ENCODE measurements at places on chromosomes 6 and 20. TPM values are rescaled to one million over a fixed set of nuclear protein-coding genes. Genes with fewer than 3 reads are reported as not detected.
A peak's percentile ranks its signal among the peaks of the same experiment; 100 is the strongest.

GRCh38 chr20:58344741-58345140, 35.2 kb downstream of the RAB22A start:
- peak; percentile 73 for DNase-seq

- DNase-seq: peak; percentile 98
Measured at GRCh38 chr20:1830240-1830639, 65.0 kb upstream of the SIRPA start.

DNA sequence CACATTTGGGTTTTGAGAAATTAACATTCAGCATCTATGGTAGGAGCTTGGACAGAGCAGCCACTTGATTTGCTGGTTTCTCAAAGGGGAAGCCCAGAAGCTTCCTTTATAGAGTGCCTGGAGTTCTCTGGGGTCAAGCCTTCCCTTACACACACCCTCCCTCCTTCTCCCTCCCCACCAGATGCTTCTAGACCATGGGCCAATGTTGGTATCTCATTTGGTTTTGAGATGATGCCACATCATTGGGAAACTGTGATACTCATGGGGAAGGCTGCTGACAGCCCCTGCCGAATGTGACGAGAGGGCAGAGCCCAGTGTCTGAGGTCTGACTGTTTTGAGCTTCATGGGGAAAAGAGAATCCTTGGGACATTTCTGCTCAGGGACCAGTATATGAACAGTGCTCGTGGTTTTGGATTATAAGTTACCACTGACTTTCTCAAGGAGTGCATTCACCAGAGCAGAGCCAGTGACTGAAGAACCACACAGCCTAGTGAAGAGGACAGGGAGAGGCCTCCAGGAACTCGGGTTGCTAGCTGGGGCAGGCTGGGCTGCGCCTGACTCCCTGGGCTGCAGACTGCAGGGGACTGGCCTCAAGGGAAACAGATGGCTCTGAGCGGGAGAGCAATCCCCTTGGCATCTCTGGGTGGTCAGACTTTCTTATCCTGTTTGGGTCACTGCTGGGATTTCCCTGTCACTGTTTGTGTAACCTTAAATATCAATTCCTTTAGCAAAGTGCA, 46.4 kb upstream of the CST5 start:
- DNase-seq: no peak

- no peak for DNase-seq
Measured at GRCh38 chr6:14452567-14453527, 335.3 kb downstream of the CD83 start.

GRCh38 chr6:105184921-105185320, 5.1 kb upstream of the POPDC3 start:
- no peak for DNase-seq

DNA sequence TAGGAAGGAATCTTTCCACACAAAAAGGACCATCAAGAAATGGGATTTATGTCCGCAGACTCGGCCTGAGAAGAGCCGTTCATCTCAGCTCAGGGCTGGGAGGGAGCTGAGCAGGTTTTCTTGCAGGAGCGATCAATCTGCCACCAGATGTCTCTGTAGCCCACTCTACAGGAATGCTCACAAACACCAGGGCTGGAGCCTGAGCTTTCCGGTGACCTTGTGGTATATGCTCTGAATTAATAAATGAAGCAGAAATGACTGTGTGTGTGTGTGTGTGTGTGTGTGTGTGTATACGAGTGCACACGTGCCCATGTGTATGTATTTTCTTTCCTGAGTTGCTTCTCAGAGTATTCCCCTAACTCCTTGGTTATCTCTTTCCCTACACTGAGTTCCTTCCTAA, 12.0 kb downstream of the CD83 start:
- DNase-seq: peak; percentile 49

- no peak for DNase-seq
Measured at GRCh38 chr20:8127553-8128255, 4.4 kb upstream of the PLCB1 start.

GRCh38 chr6:156774863-156775405, 2.2 kb upstream of the ARID1B start:
- no peak for DNase-seq

DNA sequence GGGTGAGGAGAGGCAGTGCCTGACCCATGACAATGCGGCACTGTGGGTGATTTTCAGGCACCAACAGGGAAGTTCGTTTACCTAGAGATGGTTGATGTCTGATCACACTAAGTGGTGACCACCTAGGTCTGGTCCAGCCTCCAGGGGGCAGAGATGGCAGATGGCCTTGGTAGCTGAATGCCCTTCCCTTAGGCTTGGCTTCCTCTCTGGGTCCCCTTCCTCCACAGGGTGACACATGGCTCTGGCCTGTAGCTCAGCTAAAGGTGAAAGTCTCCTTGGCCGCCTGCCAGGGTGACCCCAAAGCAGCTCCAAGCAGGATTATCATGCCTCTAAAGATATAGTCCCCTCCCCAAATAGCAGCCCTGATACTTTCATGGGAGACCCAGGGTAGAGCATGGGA, 6.4 kb downstream of the GDAP1L1 start:
- no peak for DNase-seq

DNA sequence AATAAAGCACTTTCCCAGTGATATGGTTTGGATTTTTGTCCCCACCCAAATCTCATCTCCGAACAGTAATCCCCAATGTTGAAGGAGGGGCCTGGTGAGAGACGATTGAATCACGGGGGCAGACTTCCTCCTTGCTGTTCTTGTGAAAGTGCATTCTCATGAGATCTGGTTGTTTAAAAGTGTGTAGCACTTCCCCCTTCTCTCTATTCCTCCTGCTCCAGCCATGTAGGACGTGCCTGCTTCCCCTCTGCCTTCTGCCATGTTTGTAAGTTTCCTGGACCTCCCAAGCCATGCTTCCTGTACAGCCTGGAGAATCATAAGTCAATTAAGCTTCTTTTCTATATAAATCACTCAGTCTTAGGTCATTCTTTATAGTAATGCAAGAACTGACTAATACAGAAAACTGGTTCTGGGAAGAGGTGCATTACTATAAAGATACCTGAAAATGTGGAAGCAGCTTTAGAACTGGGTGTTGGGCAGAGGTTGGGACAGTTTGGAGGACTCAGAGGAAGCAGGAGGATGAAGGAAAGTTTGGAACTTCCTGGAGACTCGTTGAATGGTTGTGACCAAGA, 7.4 kb downstream of the EPM2A start:
- DNase-seq: no peak

DNA sequence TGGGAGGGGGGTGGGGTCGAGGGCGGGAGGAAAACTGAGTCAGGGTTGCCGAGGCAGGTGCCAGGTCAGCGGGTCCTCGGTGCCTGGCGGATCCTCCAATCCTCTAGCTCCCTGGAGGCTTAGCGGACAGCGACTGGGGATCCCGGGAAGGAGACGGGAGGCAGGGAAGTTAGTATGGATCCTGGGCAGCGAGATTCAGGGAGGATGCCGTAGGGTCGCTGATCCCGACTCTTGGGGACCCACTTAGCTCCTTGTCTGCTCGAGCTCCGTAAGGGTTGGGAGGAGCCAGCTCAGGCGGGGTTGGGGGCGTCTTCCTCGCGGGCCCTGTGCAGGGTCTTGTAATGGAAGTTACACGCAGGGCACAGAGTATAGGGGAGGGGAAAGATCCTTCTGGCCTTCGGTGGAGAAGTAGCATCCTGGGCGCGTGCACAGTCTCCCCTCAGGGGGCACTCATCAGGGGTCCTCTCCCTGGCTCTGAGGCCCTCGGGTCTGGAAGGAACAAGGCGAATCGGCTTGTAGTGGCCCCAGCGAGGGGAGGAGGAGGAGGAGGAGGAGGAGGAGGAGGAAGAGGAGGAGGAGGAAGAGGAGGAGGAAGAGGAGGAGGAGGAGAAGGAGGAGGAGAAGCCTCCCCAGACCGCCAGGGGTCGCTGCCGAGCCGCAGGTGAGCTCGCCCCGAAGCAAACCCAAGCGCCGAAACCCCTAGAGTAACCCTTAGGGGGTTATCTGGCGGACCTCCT, 6.4 kb upstream of the SLC12A5 start:
- DNase-seq: no peak

GRCh38 chr6:53611342-53611741, 54.2 kb downstream of the KLHL31 start:
- peak; percentile 71 for DNase-seq

C6orf15 gene
- polyA plus RNA-seq: 0.78 TPM

PPIL6 gene
- 0.16 TPM for polyA plus RNA-seq

LST1 gene
- 0.20 TPM for polyA plus RNA-seq

PNLDC1 gene
- 0.03 TPM for polyA plus RNA-seq

MEP1A gene
- polyA plus RNA-seq: 0.04 TPM

MCM3 gene
- polyA plus RNA-seq: 88.1 TPM

SLPI gene
- polyA plus RNA-seq: 7.4 TPM
